ENCODE measurements at places on chromosomes 3 and 15.

DNA sequence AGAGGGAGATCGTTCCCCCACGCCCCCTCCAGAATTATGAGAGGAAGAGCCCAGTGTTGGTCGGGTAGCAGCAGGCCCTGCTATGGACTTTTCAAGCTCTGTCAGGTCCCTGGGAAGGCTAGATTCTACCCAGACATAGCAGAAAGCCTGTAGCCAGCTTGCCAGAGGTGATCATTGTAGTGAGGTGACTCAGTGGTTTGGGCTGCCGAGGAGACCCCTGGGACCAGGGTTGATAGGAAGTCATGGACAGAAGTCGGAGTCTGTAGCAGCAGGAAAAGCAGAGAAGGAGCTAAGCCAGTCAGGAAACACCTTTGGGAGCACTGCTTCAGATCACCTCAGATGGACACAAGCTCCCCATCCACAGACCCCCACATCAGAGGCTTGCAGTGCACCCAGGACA, 67.7 kb downstream of the CCNL1 start:
- no peak for DNase-seq

GRCh38 chr3:113626503-113627371, 69.7 kb downstream of the USF3 start:
- no peak for DNase-seq

DNA sequence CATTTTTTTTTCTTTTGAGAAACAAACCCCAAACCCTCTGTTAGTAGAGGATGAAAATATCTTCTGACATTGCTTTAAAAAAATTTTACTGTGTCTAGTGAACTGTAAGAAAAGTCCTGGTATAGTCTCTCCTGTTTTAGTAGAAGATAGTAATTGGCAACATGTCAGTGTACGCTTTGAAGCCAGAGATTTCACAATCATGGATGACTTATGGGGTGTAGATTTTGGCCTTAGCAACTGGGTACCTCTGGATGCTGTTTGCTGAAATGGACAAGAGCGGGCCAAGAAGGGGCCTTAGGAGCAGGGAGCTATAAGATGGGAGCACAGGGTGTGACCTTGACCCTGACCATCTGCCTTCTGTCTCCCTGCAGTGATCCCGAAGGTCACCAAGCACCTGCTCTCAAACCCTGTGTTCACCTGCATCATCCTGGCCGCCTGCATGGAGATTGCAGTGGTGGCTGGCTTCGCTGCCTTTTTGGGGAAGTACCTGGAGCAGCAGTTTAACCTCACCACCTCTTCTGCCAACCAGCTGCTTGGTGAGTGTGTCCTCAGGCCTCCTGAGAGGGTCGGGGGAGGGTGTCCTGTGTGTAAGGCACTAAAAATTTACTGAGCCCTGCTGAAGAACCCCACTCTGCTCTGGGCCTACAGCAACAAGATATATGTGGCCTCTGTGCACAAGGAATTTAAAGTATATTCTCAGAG, 266.7 kb downstream of the SLCO3A1 start:
- no peak for DNase-seq

DNA sequence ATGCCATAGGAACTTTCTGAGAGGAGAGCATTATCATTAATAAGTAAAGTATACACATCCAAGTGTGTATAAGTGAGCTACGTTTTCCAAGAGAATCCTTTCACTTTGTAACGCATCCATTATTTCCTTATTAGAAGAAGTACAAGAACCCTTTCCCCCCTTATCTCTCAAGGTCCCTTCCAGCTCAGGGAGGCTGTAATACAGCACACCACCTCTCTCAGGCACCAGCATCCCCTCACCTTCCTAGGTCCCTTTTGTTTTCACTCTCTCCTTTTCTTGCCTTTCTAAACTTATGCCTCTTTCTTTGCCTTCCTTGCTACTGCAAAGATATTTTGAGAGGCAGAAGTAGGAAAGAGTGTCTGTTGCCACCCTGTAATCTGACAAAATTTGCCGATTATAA, 446.0 kb downstream of the GRM7 start:
- no peak for DNase-seq

DNA sequence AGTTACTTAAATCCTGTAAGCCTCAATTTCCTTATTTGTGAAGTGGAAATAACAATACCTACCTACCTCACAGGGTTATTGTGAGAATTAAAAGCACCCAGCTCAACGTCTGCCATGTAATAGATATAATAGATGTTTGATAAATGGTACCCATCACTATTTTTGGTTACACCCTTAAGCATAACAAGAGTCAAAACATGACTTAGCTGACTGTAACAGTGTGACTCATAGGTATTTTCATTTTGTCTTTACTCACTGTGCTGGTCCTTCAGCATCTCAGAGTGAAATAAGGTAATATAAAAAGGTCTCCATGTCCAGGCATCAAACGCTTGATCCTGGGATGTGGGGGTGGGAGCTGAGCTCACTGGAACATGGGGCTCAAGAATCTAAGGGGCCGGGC, 3.1 kb downstream of the CPLX3 start:
- no peak for DNase-seq

DNA sequence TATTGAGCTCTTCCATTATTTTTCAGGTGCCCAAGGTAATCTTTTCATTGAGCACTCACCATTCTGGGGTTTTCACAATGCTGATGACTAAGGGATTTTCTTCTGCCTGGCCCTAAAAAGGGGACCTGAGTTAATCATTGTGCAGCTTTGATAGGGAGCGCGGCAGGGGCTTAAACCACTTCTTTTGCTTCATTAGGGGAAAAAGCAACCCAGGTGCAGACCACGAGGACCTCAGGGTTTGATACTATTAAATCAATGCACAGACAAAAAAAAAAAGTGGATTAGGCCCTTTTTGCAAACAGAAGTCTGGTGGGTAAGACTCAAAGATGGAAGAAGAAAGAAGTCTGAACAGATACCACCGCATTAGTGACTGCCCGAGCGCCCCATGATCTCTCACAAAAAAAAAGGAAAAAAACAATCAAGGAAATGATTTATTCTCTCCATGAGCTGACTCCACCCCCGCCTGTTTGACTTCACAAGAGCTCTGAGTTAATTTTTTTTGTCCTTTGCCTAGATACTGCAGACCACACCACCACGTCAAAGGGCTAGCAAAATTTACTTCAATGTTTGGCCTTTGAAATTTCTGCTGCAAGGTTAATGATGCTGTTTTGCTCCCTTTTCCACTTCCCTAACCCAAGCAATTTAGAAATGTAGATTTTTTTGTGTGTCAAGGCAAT, 78.0 kb upstream of the FEZF2 start:
- no peak for DNase-seq

DNA sequence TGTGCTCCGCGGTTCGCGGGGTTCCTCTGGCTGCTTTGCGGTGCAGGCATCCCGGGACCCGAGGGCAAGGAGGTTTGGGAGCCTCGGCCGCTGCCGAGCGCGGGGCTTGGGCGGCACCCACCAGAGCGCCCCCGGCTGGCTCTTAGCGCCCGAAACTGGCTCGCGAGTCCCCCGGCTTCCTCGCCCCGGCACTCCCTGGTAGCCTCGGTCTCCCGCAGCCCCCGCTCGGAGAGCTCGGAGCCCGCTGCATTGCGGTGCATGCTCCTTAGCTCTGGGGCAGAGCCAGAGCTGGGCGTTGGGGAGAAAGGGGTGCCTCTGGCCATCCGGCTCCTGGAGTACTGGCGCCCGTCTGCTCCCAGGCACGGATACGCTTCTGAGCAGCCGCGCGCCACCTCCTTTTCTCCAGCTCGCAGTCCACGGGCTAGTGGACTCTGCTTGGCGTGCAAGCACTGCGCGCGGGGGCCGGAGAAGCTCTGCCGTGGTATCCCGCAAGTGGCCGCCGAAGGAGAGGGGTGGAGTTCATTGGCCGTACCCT, 753 bp downstream of the EPHB1 start:
- no peak for DNase-seq

- DNase-seq = no peak
Observed at GRCh38 chr3:186319945-186320344, 42.1 kb downstream of the DGKG start.

- DNase-seq = no peak
Observed at GRCh38 chr15:91857224-91857585, 3.7 kb downstream of the SLCO3A1 start.

DNA sequence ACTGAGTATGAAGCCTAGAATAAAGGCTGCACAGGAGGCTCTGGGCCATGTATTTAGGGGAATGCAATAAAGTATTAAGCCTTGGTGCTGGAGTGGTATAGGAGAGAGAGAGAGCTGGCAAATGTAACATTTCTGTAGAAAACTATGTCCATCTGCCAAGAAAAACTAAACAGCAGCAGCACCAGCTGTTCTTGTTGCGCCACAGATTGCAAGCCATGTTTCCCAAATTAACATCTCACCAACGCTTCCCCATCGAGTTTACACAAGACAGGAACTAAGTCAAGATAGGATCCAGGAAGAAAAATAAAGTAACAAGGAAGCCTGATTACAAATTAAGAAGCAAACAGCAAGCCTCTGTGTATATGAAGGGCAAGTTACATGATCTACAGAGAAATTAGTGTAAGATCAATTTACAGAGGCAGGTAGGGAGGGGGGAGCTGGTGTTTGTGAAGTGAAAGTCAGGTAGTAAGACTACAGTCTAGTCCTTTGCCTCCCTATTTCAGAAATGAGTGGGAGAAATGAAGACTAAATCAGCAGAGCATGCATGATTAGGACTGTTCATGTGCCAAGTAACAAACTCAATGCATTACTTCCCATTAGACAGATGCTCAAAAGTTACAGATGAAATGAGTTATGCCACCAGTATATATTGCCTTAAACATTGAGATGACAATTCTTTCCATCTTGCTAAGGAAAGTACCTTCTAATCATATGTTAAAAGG, 900.5 kb downstream of the EPHA3 start:
- DNase-seq = no peak

DNA sequence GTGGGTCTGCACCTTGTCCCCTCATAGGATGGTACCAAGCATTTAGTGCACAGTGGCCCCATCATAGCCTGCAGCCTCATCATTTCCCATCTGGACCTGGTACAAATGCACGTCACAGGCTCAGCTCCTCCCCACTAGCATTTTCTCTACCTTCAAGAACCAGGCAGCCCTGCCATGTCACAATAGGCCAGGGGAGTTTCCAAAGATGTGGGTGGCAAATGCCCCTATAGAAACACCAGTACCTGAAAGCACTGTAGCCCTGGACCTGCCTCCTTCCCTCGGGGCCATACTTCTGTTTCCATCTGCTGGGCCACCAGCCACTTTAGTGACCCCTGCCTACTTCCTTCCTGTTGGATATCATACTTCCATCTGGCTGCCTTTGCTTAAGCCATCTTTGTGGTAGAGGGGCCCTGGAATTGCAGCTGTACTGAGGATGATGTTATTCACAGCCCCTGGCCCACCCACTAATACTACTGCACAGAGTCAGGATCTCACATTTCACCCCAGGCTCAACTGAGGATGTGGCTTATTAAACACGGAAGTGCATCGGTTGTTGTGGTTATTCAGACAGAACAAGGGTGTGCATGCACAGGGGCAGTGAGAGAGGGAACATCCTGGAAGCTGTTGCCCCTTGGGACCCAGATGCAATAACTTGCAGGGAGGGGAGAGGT, 3.8 kb downstream of the TCTA start:
- DNase-seq = peak; percentile 75

DNA sequence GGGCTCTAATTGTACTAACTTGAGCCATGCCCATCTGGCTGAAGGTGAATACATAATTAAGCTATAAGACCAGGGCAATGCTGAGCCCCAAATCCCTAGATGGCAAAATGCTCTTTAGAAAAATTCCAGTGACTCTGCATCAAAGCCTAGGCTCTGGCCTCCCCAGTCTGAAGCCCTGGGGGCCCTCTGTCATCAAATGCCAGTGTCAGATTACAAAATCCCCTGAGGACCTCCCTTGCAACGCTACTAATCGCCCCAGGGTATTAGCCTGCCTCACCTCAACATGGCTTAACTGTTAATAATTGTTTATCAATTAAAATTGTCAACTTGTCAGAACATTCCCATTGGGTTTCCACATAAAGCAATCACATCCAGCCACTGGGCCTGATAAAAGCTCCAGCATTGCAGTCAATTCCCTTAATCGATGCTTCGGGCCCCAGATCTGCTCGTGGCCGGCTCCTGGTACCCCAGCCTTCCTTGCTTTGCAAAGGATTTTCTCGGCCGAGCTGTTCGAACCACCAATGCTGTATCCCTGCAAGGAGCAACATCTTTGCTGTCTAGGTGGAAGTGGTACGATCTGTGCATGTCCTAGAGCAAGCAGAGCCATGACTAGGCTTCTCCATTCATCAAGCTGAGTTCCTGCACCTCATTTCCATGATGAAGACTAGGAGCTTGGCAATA, 151.7 kb downstream of the MEGF11 start:
- no peak for DNase-seq

- DNase-seq = no peak
Observed at GRCh38 chr15:51917493-51917892, 54.1 kb downstream of the LEO1 start.

DNA sequence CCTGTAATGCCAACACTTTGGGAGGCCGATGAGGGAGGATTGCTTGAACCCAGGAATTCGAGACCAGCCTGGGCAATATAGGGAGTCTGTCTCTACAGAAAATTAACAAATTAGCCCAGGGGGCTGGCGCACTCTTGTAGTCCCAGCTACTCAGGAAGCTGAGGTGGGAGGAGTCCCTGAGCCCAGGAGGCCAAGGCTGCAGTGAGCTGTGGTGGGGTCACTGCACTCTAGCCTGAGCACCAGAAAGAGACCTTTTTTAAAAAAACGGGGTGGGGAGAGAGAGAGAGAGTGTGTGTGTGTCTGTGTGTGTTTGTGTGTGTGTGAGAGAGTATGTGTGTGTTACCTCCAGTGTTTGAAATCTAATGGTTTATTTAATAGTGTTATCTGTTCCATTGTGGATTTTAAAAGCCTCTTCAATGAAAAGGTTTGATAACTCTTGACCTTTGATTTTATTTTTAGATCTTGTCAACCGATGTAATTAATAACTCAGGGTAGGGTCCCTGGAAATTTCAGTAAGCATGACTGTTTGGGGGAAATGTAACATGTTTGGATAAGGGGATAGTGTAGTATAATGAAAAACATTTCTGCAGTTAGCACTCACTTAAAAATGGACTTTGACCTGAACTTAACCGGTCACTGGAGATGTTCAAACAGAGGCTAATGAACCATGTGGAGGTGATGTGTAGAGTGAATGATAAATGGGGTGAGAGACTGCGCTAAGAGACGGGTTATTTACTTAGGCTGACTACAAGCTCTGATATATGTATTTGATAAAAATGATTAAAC, 29.7 kb downstream of the LRCH3 start:
- no peak for DNase-seq

- DNase-seq = no peak
Observed at GRCh38 chr3:14369675-14370669, 32.4 kb upstream of the SLC6A6 start.

GRCh38 chr3:170327040-170327808, 30.3 kb upstream of the SKIL start:
- DNase-seq = no peak

GRCh38 chr15:81744364-81744763, 301.5 kb downstream of the MEX3B start:
- no peak for DNase-seq
